ENCODE measurements at places on chromosomes 11 and 22.

DNA sequence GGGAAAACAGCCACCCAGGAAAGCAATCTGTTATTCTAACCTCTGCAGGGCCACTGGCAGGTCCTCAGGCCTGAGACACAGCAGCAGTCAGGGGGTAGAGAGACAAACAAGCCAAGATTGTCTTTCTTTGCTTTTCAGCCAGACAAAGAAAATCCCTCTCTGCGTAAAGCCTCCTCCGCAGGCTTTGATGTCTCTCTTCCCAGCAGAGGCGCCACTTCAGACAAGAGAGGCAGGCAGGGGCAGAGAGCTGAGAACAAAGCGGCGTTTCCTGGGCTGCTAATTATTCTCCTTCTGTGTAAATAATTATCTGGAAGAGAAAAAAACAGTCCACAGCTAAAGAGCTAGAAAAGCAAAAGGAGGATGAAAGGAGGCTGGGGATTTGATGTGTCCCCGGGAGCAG is 102.7 kb upstream of the SEZ6L start:
- no peak for DNase-seq

GRCh38 chr11:76588455-76589325 is 81.9 kb downstream of the LRRC32 start:
- DNase-seq = peak; percentile 16

DNA sequence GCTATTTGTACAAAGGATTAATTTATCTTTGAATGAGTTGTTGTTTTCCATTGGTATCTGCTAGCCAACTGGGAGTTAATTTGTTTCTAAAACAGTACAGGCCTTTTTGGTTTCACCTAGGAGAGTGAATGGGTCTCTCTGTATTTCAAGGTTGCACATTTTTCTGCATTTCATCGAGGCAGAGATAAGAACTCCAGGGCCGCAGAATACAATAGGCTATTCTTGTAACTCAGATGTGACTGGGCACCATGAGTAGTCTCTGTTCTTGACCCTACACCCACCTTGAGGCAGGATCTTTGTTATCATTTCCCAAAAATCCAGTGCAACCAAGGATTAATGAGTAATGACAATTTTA is 51.7 kb upstream of the OR9Q1 start:
- no peak for DNase-seq

DNA sequence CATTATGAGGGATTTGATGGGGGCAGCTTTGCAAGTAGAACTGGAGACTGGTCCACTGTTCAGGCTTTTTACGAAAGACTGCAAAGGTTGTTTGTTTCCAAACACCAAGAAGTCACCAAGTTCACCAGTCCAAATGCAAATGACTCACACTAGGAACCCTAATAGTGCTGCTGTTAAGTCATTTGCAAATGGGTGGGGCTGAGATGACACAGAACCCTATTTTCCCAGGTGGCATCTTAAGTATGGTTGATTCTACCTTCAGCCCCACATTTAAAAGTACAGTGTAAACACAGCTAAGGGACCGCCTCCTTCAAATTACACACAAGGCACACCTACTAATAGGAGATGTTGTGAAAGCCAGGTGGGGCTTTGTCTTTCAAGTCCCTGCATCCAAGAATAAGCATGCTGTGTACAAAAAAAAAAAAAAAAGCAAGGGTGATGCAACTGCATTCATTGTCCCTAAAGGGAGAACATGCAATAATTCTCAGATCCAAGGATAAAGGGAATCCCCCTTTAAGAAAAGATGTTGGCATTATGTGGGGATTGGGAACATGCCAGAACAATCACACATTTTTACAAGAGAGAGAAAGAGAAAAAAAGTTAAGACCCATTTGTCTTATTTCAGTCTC is 27.3 kb downstream of the BDNF start:
- DNase-seq = no peak

DNA sequence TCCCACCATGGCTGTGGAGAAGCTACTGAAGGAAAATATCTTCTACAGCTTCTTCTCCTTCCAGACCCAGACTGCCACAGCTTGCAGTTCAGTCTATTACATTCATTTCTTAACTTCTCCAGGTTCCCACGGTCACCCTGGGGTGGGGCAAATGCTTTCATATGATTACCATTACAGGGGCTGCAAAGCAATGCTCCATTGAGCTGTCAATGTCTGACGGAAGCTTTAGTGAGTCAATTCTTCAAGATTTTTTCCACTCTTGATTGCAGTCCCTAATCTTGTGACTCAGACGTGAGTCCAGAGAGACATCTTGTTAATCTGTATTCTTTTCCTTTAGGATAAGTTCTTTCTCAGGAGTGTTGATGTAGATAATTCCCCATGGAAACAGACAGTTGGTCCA is 233.4 kb upstream of the DDI1 start:
- DNase-seq = no peak

GRCh38 chr22:50282361-50283155 is 12.4 kb upstream of the MAPK11 start:
- no peak for DNase-seq

DNA sequence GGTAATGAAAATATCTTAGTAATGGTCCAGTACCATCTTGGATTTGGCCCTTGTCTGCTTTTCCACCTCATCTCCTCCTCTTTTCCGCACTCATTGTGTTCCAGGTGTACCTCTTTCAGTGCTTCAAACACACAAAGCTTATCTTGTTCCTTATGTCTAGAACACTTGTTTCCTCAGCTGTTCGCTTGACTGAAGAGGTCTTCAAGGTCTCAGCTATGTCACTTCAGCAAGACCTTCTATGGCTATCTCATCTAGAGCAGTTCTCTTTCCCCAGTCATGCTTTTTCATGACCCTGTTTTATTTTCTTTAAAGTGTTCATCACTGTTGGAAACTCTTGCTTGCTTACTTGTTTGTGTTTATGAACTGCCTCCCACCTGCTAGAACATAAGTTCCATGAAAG is 47.4 kb downstream of the UVRAG start:
- DNase-seq = no peak

- no peak for DNase-seq
These were observed 921 bp upstream of the NUCB2 start for GRCh38 chr11:17275400-17276235.

DNA sequence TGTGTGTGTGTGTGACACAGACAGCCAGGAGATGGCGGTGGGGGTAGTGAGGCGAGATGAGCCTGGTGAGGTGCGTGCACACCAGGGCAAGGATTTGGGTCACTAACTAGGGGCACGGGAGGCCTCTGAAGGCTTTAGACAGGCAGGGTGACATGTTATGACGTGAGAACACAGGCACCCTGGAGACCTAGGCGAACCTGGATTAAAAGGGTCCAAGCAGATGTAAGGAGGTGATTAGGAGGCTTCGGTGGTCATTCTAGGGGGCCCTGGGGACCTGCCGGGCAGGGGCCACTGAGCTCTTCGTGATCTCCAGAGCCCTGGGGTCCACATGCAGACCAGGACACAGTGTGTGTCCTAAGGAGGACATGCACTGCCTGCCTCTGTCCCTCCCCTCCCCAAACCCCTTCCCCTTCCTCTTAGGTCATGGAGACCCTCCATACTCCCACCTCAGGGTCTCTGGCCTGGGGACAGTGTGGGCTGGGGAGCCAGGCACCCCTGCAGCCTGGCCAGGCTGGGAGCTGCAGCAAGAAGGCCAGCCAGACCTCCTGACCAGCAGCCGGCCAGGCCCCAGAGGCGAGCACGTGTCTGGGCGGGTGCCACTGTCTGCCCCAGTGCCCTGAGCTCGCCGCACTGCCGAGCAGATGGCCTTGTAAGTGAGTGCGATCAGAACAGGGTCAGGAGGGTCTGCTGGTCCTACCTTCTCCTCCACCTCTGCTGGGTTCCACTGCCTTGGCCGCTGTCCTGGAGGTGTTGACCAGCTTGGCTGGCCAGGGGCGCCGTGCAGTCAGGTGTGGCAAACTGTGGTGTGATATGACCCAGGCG is 32.1 kb downstream of the IFT27 start:
- no peak for DNase-seq

DNA sequence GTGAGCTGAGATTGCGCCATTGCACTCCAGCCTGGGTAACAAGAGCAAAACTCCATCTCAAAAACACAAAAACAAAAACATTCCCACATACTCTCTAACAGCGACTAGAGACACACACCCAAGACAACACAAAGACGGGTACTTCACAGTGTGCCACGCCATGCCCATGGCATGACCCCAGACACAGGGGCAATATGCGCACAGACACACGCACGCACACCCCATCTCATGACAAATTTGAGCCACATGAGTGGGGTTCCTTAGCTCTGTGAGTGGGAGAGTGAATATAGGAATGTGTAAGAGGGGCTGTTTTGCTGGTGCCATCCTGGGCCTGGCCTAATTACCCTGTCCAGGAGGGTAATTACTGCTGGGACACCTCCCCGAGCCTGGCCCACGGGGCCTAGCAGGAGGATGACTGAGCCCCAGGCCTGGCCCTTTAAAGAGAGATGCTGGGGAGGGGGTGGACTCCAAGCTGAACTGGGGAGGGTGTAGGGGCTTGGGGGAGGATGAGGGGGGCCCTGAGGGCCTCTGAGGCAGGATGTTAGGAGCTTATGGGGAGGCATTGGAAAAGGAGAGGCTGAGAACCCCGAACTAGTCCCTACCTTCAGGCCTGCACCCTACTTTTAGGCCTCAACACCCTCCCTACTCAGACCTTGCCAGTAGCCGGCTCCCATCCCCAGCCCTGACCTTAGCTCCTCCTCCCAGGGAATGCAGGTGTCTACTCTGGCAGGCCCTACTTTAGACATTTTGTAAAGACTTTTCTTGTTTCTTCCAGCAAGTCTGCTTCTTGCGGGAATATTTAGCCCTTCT is 1.5 kb downstream of the LTBP3 start:
- DNase-seq = no peak

DNA sequence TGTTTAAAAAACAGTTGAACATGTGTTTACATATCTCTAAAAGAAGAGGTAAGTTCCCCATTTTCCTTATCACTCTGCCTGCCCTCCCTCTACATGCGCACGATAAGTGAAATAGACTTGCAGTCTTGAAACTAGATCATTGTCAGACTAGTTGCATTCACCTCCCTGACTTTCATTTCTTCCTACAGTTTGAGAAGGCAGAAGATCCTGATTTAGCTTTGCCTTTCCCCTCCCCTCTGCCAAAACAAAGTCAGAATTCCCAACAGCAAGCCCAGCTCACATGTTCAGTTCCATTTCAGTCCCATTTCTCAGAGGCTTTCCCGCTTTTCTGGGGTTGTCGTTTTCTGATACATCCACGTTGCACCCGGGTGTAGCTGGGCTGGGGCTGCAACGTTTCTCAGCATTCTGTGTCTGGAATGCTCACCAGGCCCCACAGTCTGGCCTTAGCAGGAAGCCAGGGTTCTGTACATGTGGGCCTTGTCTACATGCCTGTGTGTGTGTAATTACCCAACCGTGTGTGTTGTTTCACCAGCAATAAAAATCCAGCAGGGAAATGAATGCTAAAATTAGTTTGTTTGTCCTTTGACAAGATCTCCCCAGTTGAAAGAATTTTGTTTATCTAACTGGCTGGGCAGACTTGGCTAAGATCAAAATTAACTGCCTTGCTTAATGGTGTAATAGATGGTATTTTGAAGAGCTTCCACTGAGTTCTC is 179.2 kb downstream of the DBX1 start:
- no peak for DNase-seq

GRCh38 chr11:101914341-101914737 is 471 bp upstream of the CEP126 start:
- DNase-seq = no peak

DNA sequence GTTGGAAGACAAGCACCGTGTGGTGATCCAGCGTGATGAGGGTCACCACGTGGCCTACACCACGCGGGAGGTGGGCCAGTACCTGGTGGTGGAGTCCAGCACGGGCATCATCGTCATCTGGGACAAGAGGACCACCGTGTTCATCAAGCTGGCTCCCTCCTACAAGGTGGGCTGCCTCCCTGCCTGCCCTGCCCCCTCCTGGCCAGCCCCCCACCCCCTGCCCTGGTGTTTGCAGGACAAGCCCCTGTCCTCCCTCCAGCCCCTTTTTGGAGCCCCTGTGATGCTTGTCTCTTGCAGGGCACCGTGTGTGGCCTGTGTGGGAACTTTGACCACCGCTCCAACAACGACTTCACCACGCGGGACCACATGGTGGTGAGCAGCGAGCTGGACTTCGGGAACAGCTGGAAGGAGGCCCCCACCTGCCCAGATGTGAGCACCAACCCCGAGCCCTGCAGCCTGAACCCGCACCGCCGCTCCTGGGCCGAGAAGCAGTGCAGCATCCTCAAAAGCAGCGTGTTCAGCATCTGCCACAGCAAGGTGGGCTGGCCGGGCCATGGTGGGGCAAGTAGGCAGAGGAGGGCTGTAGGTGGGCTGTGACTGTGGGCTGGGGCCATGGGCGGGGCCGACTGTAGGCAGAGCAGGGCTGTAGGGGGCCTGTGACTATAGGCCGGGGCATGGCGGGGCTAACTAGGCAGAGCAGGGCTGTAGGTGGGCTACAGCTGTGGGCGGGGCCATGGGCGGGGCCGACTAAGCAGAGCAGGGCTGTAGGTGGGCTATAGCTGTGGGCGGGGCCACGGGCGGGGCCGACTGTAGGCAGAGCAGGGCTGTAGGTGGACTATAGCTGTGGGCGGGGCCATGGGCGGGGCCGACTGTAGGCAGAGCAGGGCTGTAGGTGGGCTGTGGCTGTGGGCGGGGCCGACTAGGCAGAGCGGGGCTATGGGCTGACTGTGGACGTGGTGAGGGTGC is 13.6 kb downstream of the MUC2 start:
- no peak for DNase-seq

DNA sequence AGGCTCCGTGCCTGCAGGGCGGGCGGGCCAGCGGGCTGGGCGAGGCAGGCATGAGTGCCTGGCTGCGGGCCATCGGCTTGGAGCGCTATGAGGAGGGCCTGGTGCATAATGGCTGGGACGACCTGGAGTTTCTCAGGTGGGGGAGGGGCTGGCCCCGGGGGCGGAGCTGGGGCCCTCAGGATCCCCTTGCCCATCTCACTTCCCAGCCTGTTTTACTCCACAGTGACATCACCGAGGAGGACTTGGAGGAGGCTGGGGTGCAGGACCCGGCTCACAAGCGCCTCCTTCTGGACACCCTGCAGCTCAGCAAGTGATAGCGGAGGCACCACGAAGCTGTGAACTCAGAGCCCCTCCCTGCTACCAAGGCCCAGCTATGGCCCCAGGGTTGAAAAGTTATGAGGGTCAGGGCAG is 5.9 kb downstream of the PHOX2A start:
- DNase-seq = no peak

Data from stimulated activated CD8-positive, alpha-beta memory T cell treated with anti-CD3 and anti-CD28 coated beads, Interleukin-7, amount 100 ng/mL, for 24 hours (primary cell).